ENCODE measurements at places on chromosomes 12 and 14.

- DNase-seq, result no peak
Measured at GRCh38 chr14:69285661-69286255, 25.8 kb downstream of the GALNT16 start.

- DNase-seq, result no peak
Measured at GRCh38 chr12:25769082-25769945, 189.2 kb upstream of the RASSF8 start.

DNA sequence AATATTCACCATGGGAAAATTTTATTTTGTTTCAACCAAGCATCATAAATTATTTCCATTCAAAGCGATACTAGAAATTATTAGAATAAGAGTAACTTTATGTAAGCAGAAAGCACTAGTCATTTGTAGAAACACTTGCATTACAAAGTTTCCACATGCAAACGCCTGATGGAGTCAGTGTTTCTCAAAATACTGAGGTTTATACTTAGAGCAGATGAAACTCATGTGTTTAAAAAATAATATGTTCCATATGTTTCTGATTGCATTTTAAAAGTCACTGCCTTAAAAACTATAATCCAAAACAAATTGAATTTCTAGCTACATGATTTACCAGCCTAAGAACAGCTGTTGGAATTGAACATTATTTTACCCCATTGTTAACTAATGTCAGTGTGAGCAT is 1246.4 kb downstream of the SLC16A7 start:
- DNase-seq, result no peak

DNA sequence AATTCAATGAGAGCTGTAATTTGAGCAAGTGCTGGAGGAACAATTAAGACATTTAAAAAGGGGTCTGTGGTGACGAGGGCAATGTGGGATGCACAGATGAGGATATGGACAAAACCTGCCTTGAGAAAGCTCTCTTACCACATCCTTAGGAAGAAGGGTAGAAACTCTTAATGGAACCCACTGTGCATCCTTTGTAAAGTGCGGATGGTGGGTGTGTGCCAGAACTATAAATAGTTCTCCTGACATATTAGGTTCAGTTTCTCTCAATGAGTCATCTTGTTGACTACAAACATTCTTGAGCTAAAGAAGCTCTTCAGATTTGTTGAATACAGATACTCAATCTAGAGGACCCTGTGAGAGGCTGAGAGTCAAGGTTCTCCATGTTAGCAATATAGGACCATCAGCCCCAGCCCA is 106.1 kb upstream of the ANO4 start:
- DNase-seq, result no peak

- no peak for DNase-seq
Measured at GRCh38 chr14:53790731-53791500, 165.7 kb downstream of the BMP4 start.

- DNase-seq, result no peak
Measured at GRCh38 chr14:73776194-73776537, 62.0 kb upstream of the PNMA1 start.

- no peak for DNase-seq
Measured at GRCh38 chr12:80709811-80710726, 2.6 kb downstream of the MYF6 start.

GRCh38 chr14:64973026-64973442 is 898 bp upstream of the RAB15 start:
- DNase-seq, result no peak

GRCh38 chr14:102732924-102733323 is 44.3 kb upstream of the TRAF3 start:
- DNase-seq, result no peak

GRCh38 chr14:54686219-54686870 is 119.4 kb downstream of the SAMD4A start:
- no peak for DNase-seq

DNA sequence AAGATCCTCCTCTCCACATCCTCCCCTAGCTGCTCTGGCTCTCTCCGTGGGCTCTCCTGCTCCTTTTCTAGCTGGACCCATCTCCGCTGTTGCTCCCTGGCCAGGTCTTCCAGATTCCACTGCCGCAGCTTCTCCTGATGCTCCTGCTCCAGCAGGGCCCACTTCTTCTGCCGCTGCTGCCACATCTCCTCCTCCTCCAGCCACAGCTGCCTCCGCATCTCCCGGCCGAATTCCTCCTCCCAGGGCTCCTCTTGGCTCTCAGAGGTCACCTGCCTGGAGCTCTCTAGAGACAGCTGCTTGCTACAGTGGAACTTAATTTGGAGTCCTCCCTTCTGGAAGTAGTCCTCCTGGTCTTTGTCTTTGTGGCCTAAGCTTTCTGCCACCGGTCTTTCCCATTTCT is 5.5 kb downstream of the FAM186B start:
- DNase-seq, result no peak

DNA sequence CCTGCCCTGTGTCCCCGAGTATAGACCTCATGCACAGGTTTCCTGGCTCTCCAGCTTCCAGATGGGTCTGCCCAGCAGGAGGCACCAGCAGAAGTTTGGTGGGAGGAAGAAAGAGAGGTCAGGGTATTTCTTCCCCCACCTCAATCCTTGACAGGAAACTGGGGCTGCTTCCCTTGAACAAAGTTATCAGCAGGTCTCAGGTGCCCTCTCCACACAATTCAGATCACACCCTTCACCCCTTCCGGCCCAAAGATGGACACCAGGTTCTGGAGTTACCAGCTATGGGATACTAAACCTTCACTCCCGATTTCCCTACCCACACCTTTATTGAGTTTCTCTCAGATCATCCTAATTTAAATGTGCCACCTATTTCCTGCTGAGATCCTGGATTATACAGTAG is 1.2 kb downstream of the SART3 start:
- DNase-seq, result no peak

DNA sequence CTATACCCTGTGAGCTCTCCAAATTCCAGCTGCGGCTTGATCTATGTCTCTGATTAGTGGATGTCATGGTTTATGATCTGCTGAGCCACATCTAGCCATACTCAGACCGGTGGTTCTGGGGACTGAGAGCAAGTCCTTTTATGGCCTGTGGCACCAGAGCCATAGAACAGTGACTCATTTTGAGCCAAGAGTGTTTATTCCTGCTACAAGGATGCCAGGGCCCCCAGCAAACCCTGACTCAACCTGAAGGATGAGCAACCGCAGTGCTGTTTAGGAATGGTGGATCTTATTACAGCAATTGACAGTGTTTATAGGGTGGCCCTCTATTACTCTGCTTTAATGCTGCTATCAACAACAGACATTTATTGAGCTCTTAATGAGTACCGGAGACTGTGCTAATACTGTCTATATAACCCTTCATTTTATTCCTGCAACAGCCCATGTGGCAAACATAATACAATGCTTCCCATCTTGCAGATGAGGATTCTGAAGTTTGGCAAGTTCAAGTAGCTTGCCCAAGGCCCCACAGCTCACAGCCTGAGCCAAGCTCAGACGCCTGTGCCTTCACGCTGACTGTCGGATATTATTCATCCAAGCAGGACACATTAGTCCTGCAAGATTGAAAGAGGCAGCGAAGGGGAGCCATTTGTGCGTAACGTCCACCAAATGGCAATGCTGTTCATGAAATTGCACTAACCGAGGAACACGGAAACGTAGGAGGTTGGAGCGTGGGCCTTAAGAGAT is 273.6 kb upstream of the PWP1 start:
- no peak for DNase-seq

DNA sequence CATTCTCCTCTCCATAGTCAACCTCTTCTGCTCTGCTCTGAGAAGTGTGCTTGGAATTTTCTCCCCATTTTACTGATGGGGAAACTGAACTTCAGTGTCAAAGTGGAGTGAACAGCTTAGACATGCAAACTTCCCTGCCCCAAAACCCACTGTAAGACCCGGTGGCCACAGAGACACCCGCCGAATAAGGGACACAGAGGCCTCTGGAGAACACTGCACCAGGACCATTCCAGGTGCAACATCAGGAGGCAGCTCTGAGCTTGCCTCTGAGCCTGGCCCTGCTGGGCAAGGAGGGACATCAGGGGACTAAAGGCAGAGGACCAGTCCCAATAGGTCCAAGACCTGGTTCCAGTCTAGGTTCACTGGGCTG is 1.7 kb downstream of the HDAC7 start:
- DNase-seq, result no peak

- no peak for DNase-seq
Measured at GRCh38 chr12:125129179-125129571, 63.9 kb downstream of the AACS start.

DNA sequence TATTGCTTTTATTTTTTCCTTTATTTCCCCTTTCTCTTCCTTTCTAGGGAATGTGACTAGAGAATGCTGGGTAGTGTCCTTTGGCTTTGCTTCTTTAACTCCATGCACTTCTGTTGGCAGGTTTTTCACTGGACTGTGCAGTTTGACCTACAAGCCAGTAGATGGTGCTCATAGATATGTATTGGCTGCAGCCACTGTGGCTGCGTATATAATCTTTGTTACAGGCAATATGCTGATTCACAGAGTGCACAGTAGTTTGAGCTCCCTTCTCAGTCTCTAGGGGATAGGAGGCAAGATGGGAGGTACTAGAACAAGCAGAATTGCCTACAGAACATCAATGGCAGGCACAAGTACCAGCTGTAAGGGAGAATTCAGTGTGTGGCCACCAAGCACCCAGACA is 503.5 kb downstream of the LRFN5 start:
- peak; percentile 4 for DNase-seq

- no peak for DNase-seq
Measured at GRCh38 chr12:5518584-5519365, 86.9 kb downstream of the NTF3 start.

DNA sequence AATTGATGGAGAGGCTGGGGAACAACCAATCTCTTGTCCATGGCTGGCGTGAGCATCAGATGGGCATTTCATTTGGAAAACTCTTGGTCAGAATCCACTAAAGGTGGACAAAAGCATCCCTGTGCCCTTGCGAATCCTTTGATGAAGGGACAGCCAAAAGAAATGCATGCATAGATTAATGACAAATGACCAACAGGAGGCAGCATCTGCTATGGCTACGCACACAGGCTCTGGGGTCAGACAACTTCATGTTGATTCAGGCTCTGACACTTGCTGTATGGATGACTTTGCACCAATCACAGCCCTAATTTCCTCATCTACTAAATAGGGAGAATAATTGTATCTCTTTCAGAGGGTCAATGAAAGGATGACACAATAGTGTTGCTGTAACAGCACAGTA is 117.5 kb downstream of the ASCL4 start:
- no peak for DNase-seq

GRCh38 chr12:28086521-28087155 is 103.6 kb upstream of the CCDC91 start:
- no peak for DNase-seq

DNA sequence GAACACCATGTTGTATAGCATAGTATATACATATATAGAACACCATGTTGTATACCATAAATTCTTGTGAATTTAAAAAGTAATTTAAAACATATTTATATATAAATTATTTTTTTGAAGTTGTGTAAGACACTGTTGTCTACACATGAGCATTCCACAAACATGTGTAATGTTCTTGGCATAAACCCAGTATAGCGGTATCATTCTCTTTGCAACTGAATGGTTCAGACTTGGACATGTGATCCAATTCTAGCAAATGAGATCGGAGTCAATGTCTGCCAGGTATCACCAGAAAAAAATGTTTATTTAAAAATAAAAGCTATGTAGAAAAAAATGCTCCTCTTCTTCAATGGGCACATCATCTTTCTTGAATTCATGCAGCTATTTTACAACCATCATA is 33.9 kb downstream of the CEP290 start:
- no peak for DNase-seq

DNA sequence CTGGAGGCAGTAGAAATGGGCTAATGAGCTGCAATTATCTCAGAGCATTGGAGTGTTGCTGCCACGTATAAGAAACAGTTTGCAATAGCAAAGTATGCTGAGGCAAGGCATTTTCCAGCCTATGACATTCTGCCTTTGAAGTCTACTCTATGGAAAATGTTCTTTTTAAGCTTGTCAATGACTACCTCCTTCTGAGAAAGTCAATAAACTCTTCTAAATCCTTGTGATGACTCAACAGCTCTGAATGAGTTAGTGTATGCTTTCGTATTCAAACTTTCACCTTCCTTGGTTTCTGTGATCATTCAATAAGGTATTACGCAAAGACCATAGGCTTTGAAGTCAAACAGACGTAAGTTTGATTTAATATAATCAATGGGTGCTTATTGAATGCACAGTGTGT is 111.2 kb downstream of the CAPZA3 start:
- no peak for DNase-seq

GRCh38 chr14:100294963-100295330 is 11.3 kb downstream of the SLC25A29 start:
- no peak for DNase-seq

GRCh38 chr12:124501112-124501561 is 66.3 kb downstream of the NCOR2 start:
- DNase-seq, result no peak

- no peak for DNase-seq
Measured at GRCh38 chr12:1859643-1860042, 39.3 kb downstream of the LRTM2 start.

DNA sequence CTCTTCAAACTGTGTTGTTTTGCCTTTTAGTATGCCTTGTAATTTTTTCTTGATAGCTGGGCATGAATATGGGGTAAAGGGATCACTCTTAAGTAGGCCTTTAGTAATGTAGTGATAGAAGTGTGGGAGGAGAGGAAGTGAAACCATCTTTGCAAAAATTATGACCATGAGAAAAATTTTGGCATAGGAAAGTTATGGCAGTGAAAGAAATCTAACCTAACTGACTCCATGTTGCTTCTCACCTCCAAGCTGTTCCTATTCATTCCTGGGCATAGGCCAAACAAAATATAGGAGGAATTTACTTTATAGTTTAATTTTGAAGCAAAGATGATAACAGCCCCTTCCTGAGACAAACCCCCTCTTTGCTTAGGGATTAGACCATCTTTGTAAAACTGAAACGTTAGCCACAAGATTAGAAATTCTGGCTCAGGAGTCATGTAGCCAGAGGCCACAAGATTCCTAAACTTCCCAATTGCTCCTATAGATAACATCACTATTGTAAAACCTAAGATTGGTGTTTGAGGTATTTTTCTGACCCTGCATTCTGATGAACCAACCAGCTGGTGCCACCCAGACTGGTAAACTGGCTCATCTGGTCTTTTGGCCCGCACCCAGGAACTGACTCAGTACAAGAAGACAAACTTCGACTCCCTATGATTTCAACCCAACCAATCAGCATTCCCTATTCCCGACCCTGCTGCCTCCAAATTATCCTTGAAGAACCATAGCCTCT is 45.8 kb downstream of the CRADD start:
- no peak for DNase-seq

- no peak for DNase-seq
Measured at GRCh38 chr12:43252585-43252984, 299.4 kb downstream of the ADAMTS20 start.

DNA sequence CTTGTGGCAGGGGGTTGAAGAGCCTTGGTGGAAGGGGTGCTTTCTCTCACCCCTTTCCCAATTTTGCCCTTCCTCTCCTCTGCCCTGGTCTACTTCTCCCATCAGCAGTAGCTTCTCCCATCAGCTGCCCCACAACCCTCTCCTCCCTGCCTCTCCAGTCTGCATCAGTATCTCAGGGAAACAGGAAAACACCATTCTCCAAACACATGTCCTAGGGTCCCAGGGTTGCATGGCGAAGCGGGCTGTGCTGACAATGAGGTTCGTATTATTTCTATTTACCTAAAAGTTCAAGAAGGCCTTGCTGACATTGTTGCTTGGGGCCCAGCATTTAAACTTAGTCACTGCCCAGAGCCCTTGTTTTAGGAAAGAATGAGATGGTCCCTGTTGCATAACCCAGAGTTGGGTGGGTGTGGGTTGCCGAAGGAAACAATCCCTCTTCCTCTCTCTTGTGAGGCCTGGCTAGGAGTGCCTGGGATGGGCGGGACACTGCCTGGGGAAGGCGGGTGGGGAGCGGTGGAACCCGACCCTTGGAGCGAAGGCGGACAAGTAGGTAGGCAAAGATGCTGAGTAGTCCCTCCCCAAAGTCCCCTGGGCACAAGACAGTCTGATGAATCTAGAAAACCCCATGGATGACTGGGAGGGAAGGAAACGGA is 1.3 kb upstream of the IGFBP6 start:
- no peak for DNase-seq
